Nephron progenitor cell (in vitro differentiated cells): ENCODE measurements at places on chromosomes 1 and 21.

GRCh38 chr1:246037832-246038231, 469.2 kb downstream of the SMYD3 start:
- H3K4me1 ChIP-seq, result peaks cover 49% of the 10 kb centered on the region
- H3K36me3 ChIP-seq, result no peaks in the 10 kb centered on the region
- H3K27me3 ChIP-seq, result no peaks in the 10 kb centered on the region
- no peak for DNase-seq

- H3K4me3 ChIP-seq, result no peak overlapping the region
- H3K4me1 ChIP-seq, result peaks cover 7% of the 10 kb centered on the region
- H3K27me3 ChIP-seq, result peaks cover 6% of the 10 kb centered on the region
- no peaks in the 10 kb centered on the region for H3K36me3 ChIP-seq
- no peak for DNase-seq
- H3K27ac ChIP-seq, result no peak overlapping the region
Measured at GRCh38 chr1:221462345-221462744, 279.5 kb downstream of the DUSP10 start.

- no peak overlapping the region for H3K27ac ChIP-seq
- peaks cover 5% of the 10 kb centered on the region for H3K4me1 ChIP-seq
- peaks cover 8% of the 10 kb centered on the region for H3K27me3 ChIP-seq
Measured at GRCh38 chr1:67350783-67351182, 43.1 kb downstream of the IL12RB2 start.

GRCh38 chr1:109997204-109997866, 12.8 kb downstream of the AHCYL1 start:
- peak overlapping the region; percentile 90 for H3K27ac ChIP-seq
- H3K36me3 ChIP-seq, result peaks cover 28% of the 10 kb centered on the region
- no peak overlapping the region for H3K4me3 ChIP-seq
- no peaks in the 10 kb centered on the region for H3K27me3 ChIP-seq

DNA sequence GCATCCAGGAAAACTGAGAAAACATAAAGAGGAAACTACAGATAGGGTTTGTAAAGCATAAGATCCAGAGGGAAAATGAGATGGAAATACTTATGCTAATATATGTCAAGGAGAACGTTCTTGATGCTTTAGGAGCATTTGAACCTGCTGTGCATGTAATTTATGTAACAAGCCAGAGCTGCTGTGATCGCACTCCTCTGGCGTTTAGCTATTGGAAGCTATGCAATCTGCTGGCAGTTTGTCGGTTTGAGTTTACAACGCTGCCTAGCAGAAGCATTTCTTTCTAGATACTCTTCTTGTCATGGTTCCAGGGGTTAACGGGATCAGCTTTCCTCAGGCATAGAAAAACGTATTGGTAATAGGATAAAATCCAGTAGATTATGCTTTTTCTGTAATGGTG, 182.7 kb downstream of the KCNH1 start:
- H3K36me3 ChIP-seq, result no peaks in the 10 kb centered on the region
- H3K27me3 ChIP-seq, result peaks cover 15% of the 10 kb centered on the region
- H3K4me3 ChIP-seq, result no peak overlapping the region
- DNase-seq, result no peak

DNA sequence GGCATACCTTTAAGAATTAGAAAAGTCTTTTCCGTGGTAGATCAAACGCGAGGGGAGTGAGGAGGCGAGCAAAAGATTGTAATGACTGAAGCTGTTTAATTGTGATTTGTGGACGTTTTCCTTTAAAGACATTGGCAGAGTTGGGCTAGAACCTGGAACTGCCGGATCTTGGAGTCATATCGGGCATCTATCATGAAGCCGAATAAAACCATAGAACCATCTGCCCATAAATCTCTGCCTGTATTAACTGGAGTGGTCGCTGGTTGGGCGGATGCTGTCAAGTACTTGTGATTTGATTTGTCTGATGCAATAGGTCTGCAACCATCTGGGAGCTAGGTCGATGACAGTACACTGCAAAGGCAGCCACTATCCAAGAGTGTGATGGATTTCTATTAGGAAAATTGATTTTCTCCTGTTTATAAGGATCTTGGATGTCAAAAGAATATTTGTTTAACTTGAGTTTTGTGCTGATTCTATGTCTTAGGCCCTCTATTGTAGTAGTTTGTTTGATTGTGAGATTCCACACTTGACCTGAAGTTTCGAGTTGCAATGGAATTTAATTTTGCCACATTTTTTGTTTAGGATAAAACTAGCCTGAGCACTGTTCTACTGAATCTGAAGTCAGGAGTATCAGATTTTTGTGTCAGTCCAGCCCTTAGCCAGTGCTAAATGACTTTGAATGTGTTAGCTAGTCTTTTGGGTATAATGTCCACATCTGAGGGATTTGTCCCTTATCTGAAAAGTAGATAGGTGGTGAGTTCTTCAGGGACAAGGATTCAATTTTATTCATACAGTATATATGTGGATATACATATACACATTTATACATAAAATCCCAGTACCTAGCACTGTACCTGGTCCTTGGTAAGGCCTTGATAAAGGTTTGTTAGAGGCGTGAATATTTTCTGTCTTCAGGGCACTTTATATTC, 1.2 kb downstream of the SARS1 start:
- peak overlapping the region; percentile 63 for H3K27ac ChIP-seq
- no peak for DNase-seq
- peaks cover 3% of the 10 kb centered on the region for H3K27me3 ChIP-seq
- H3K4me1 ChIP-seq, result peaks cover 24% of the 10 kb centered on the region

DNA sequence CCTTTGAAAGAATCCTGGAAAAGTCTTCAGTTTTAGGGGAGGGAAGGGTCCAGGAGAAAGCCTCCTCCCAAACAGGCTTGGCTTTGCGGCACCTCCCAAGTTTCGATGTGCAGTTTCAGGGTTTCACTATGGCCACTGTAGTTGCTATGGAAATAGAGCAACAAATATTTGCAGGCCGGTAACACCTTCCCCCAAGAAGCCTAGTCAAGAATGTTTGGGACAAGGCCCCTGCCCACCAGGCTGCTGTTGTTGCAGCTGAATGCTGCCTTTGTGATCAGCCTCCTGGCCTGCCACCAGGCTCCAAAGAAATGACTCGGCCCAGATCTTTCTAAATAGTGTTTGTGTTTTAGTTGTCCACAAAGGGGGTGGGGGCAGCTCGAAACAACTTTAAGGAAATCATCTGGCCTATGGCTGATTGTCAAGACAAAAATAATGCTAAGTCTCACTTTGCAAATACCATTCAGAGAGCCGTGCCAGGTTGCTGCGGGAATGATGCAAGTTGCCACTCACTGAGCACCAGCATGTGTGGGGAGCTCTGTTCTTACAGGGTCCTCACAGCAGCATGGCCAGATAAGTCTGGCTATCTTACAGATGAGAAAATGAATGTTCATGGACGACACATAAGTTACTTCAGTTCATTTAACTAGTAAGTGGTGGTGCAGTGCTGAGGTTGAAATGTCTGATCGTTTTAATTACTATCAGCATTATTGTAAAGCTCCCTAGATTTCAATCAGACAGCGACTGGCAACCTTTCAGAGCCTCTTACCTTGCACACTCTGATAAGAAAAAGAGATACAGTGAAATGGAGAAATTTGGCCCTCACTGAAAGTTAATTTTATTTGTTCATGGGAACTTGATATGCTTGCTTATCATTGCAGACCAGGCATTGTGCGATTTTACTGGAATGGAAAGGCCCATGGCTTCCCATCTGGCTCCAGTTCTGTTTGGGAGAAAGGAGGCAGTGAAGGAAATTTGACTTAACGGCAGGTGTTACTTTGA, 91.2 kb upstream of the JUN start:
- peaks cover 4% of the 10 kb centered on the region for H3K36me3 ChIP-seq
- H3K4me1 ChIP-seq, result peaks cover 49% of the 10 kb centered on the region
- H3K27me3 ChIP-seq, result peaks cover 3% of the 10 kb centered on the region
- H3K27ac ChIP-seq, result no peak overlapping the region
- H3K4me3 ChIP-seq, result no peak overlapping the region
- no peak for DNase-seq

GRCh38 chr1:3522564-3523265, 68.2 kb downstream of the ARHGEF16 start:
- H3K36me3 ChIP-seq, result no peaks in the 10 kb centered on the region
- no peak for DNase-seq
- H3K4me1 ChIP-seq, result no peaks in the 10 kb centered on the region
- no peak overlapping the region for H3K4me3 ChIP-seq
- H3K27me3 ChIP-seq, result peaks cover 6% of the 10 kb centered on the region

DNA sequence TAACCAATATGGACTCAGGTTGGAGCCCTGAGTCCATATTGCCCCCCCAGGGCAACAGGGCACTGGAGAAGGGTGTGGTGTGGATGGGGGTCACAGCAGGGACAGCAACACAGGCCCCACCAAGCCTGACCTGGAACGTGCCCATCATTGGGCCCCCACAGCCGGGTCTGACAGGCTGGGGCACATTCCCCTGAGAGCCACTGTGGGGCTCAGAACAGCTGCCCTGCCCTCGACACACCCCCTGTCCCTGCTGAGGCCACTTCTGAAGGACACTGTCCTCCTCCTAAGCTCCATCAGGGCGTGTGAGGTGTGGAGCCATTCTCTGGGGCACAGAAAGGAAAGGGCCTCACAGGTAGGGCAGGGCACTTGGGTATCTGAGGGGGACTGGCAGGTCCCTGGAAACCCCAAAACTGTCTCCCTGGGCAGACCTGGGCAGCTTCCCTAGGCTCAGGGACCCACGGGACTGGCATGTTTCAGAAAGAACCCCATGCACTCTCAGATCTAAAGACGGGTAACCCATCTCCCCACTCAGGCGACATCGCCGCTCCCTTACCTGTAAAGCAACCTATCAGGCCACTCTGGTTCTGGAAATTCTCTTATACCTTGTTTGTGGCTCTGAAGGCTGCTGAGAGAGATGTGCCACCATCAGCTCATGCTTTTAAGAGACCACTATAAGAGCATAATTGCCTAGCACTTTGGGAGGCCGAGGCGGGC, 95.5 kb downstream of the DMRTB1 start:
- no peak overlapping the region for H3K27ac ChIP-seq
- no peaks in the 10 kb centered on the region for H3K36me3 ChIP-seq
- peaks cover 29% of the 10 kb centered on the region for H3K4me1 ChIP-seq
- H3K4me3 ChIP-seq, result no peak overlapping the region

DNA sequence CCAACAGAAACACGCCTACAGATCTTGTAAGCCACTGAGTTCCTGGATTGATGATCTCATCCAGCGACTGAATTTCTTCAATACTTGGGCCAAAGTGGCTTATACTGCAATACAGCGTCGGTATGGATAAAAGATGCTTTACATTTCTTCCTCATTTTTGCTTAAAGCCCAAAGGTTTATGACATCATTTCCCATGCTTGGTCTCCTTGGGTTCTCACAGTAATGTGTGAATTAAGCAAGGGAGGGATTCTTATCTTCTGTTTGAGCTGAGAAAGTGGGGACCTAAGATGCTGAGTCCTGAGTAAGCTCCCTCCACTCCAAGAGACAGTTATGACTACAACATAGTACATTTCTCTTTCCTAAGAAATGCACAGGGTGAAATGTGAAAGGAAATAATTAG, 39.5 kb downstream of the LBR start:
- H3K27me3 ChIP-seq, result peaks cover 4% of the 10 kb centered on the region
- H3K4me1 ChIP-seq, result peaks cover 6% of the 10 kb centered on the region
- no peak overlapping the region for H3K27ac ChIP-seq

- H3K27ac ChIP-seq, result no peak overlapping the region
- H3K4me1 ChIP-seq, result no peaks in the 10 kb centered on the region
- no peak for DNase-seq
- H3K4me3 ChIP-seq, result no peak overlapping the region
- no peaks in the 10 kb centered on the region for H3K36me3 ChIP-seq
- no peaks in the 10 kb centered on the region for H3K27me3 ChIP-seq
Measured at GRCh38 chr21:15617964-15618363, 111.8 kb upstream of the USP25 start.

GRCh38 chr1:231612393-231613089, 14.0 kb upstream of the DISC1 start:
- no peak overlapping the region for H3K27ac ChIP-seq
- no peaks in the 10 kb centered on the region for H3K4me1 ChIP-seq
- no peak overlapping the region for H3K4me3 ChIP-seq
- no peaks in the 10 kb centered on the region for H3K36me3 ChIP-seq

DNA sequence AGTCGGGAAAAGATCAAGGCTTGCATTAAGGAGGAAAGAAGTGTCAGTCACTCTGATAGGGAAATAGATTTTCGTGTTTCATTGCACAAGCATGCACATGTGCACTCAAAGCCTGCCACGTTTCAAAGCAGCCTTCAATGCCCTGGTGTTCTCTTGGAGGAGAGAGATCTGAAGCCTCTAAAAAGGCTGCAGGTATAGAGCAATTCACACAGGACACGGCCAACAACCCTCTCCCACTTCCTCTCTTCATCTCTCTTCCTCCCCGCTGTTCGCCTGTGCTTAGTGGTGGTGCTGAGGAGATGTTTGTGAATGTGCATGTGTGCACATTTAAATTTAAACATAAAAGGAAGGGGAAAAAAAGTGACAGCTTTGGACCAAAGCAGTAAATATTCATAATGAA, 117.7 kb downstream of the NUF2 start:
- H3K4me3 ChIP-seq, result no peak overlapping the region
- H3K4me1 ChIP-seq, result peaks cover 12% of the 10 kb centered on the region
- peaks cover 5% of the 10 kb centered on the region for H3K27me3 ChIP-seq
- no peak for DNase-seq
